Cortex of kidney (tissue), 1 donor: ENCODE measurements at places on chromosomes 6 and 20.

DNA sequence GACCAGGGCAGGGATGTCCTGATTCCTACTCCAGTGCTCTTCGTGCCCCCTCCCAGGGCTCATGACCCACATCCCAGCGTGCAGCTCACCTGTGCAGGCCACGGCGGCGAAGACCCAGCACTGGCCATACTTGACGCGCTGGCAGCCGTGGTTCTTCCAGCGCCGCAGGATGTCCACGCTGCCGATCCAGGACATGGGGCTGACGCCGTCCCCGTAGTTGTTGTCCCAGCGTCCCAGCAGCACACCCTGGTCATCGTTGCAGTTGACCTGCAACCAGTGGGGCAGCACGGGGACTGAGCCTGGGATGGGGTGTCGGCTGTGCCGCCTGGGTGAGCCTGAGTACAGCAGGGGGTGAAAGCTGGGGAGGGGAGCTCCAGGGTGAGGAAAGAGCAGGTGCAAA, 18.4 kb downstream of the TGM2 start:
- DNase-seq: no peak

DNA sequence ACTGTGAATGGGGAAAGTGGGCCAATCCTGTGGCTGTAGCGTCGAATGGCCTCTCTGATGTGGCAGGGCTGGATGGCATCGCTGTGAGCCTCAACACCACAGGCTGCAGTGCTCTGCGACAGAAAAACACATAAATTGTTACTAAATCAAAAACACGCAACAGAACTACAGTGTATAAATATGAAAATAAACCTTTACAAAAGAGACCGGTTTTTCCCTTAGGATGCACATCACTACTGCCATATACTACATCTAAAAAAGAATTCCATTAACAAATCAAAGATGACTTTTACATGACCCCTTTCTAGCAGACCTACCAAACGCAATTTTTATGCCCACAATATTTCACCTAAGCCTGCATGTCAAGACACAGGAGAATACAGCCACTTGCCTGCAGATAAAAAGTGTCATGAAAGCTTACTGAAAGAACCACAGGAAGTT, 395.5 kb upstream of the RUNX2 start:
- no peak for DNase-seq

GRCh38 chr6:76876922-76877553, 586.3 kb downstream of the HTR1B start:
- DNase-seq: no peak

DNA sequence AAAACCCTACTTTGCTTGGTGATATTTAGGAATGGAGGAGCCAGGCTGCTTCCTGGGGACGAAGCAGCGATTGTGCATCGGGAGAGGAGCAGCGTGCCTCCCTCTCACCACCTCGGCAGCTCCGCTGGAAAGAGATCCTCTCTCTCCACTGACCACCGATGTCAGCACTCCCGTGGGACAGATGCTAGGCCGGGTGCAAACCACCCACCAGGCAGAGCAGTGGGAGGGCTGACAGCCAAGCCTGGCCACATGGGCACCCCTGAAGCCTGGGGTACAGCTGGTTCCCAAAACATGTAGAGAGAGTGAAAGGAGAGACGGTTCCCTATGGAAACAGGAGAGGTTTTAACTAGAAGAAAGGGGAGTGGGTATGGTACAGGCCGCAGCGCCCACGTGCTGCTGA, 220.0 kb downstream of the ANKRD60 start:
- DNase-seq: no peak

GRCh38 chr6:100988391-100988984, 107.4 kb upstream of the ASCC3 start:
- DNase-seq: no peak

GRCh38 chr20:20977786-20978185, 128.4 kb downstream of the LINC00237 start:
- no peak for DNase-seq

DNA sequence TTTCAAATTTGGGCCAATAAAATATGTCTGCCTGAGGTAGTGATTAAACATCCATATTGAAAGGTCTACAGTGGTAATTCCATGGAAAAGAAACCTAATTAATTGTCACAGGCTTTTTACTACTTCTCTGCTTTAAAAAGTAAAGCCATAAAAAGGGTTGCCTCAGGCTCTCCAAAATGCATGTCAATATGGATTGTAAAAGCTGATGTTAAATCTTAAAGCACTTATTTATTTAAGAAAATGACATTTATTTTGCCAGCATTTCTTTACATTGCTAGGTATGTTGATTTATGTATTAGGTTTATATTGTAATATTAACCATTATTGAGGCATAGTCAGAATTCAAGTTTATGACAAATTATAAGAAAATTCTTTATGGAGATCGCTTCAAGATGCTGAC, 133.2 kb downstream of the OPN5 start:
- DNase-seq: no peak

GRCh38 chr20:63617876-63618265, 9.0 kb downstream of the GMEB2 start:
- no peak for DNase-seq

GRCh38 chr6:72078096-72078495, 191.7 kb downstream of the RIMS1 start:
- DNase-seq: no peak

DNA sequence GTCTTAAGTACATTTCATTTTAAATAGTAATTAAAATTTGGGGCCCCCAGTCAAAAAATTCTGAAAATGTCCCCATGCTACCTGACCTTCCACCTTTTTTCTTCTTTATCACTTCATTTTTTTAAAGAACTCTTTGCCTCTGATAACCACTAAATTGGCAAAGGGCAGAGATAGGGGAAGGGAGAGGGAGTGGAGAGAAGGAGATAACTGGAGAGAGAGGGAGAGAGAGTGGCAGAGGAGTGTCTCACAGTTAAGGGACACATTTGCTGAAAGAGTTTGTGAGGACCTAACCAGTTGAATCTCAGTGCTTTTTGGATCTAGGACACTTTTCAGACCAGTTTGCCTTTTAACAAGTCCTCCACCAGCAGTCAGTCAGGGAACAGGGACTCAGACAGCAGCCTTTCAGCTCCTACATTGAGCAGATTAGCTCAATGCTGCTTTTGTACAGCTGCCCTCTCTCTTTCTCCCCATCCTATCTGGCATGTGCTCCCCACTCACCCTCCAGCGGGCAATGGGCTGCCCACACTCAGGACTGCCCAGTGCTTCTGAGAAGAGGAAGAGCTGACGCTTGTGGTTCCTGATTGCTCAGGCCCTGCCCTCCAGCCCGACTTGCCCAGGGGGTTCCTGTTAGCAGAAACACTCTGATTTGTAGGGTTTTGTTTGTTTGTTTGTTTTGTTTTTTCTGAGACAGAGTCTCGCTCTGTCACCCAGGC, 14.4 kb downstream of the ARMC2 start:
- DNase-seq: no peak

DNA sequence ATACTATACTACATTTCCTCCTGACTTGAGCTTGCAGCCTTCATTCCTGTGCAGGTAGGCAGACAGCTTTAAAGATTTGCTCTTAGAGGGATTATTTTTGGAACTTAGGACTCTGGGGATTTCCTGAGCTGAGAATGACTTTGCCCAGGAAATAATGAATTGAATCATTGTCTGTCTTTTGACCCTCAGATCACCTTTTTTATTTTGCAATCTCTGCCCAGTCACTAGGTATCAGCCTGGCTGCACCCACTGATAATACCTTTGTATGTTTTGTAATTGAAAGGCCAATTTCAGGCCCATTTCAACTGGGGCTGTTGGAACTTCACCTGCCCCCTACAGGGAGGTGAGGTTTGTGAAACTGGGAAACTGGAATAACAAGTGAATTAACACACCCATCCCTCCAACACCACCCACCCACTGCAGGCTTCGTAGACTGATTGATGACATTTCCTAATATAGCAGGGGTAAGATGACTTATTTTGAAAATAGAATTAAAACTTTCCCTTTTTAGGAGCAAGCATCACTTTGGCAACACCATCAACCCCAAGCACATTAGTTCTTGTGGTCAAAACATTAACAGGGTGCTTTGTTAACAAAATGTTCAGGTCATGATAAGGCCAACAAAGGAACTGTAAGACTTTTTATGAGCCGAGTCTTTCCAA, 157.1 kb upstream of the CENPW start:
- no peak for DNase-seq

GRCh38 chr6:11752360-11752759, 26.2 kb downstream of the ADTRP start:
- no peak for DNase-seq

DNA sequence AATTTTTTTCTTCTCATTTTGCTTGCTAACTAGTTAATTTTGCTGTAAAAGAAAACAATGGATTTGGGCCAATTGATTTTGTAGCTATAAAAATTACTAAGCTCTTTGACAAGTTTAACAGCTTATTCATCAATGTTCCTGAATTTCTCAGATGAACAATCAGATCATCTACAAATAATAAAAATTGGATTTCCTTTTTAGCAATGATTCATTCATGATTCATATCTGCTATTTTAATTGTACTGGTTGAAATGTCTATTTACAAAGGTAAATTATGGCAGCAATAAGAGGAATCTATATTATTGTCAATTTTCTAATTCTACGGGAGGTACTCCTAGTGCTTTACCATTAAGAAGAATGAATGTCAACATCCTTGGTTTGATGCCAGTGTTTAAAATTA, 178.8 kb upstream of the BTBD3 start:
- no peak for DNase-seq

DNA sequence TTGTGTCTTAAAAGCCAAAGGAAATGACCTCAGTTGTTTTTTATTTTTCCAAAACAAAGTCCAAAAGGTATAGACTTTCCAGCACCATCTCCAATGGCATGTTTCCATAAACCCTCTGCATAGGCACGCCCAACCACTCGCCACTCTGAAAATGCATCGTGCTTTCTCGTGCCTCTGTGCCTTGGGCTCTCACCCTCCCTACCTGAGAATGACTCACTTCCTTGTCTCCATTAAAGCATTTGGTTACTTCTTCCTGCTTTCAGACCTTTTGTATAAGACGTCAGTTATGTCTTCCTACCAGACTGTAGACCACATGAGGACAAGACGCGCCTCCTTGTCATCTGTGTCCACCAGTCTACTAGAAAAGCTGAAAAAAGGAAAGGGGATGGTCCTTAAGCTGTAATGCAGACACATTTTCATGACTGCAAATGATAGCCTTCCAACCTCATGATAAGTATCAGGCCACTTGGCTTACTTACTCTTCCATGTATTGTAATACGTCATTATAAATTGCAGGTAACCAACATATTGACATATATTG, 61.2 kb upstream of the CDYL start:
- no peak for DNase-seq

DNA sequence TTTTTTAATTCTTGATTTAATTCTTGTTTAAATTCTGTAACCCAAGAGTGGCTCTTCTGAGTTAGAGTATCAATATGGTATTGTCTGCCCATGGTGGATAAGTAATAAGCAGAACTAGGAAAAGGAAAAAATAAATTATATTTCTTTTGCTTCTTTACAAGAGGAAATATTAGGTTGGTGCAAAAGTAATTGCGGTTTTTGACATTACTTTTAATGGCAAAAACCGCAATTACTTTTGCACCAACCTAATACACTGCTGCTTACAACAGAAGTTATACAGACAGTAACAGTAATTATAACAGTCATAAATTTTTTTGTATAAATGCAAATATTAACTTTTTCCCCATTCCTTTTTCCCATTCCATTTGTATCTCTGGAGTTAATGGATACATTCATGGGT, 65.6 kb downstream of the HS3ST5 start:
- DNase-seq: no peak

GRCh38 chr6:157613011-157613522, 210.0 kb upstream of the SNX9 start:
- no peak for DNase-seq

DNA sequence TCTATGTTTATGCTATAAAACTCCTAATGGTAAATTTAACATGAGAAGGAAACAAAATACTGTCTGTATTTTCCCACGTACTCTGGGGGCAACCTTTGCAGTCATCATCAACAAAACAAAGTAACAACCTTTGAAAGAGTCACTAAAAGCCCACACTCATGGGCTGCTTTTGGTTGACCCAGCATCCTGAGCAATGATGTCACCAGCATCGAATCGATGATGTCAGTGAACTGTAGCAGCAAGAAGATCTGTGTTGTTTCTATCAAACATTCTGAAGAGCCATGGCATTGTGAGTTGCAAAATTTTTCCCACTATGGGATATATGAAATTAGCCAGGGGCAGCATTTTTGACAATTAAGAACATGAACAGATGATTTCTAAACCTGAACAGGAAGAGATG, 300.1 kb downstream of the HIVEP2 start:
- DNase-seq: no peak

DNA sequence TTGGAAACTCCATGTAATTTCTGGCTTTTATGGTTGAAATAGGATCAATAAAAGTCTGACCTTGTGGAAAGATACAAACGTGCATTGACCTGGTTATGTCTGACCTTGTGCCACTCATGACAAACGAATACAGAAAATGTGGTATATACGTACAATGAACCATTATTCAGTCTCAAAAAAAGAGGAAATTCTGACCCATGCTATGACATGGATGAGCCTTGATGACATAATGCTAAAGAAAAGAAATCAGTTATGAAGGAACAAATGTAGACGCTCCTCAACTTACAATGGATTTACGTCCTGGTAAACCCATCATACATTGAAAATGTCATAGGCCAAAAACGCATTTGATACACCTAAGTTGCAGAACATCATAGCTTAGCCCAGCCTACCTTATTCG, 309.7 kb upstream of the SULF2 start:
- no peak for DNase-seq
